ENCODE measurements at places on chromosomes 11 and 22.

- DNase-seq = no peak
These were observed 12.2 kb upstream of the CYTH4 start for GRCh38 chr22:37269936-37270678.

GRCh38 chr11:17296852-17297559 lies 20.5 kb downstream of the NUCB2 start:
- DNase-seq = no peak

GRCh38 chr11:100928426-100928825 lies 201.2 kb downstream of the PGR start:
- DNase-seq = no peak

DNA sequence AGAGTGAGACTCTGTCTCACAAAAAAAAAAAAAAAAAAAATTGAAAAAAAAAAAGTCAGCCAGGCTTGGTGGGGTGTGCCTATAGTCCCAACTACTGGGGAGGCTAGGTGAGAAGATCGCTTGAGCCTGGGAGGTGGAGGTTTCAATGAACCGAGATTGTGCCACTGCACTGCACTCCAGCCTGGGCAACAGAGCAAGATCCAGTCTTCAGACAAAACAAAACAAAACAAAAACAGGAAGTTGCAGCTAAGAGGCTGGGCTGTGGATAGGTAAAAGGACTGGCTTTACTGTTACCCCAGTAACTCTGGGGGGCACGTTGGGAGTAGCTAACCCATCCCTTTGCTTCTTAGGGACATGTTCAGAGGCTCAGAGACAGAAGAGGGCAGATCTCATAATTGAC lies 6.3 kb upstream of the PC start:
- no peak for DNase-seq

GRCh38 chr11:106400949-106401570 lies 323.6 kb downstream of the AASDHPPT start:
- DNase-seq = no peak

DNA sequence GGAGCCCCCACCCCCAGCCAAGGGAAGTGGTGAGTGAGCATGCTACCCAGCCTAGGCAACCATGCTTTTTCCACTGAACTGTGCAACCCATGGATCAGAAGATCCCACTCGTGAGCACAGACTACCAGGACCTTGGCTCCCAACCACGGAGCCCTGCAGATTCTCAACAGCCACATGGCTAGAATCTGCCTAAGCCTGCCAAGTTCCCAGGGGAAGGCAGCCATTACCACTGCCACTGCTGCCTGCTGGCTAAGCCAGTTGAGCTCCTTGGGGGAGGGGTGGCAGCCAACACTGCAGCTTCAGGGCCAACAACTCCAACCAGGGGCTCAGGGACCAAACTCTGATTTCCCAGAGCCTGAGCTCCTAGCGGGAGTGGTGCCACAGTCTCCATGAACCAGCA lies 195.8 kb downstream of the DLG2 start:
- DNase-seq = no peak

GRCh38 chr11:24082241-24082640 lies 414.6 kb upstream of the LUZP2 start:
- DNase-seq = no peak

GRCh38 chr11:636511-637332 lies at the start of gene DRD4:
Gene DRD4 (plus strand): TSS chr11:637269. CDS start chr11:637305, 36 bp downstream.
- DNase-seq = no peak

DNA sequence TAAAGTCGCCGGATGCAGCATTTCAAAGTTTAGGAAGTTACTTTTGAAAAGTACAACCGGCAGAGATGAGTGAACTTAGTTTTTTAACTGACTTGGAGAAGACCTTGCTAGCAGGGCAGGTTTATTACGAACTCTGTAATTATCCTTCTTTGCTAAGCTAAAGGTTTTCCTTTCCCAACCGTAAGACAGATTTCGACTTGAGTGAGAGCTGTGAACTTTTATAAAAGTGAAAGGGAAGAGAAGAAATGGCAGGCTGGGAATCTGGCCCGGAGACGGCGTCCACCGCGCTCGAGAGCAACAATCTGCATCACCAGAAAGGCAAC lies 659 bp upstream of the TEAD1 start:
- peak; percentile 18 for DNase-seq

DNA sequence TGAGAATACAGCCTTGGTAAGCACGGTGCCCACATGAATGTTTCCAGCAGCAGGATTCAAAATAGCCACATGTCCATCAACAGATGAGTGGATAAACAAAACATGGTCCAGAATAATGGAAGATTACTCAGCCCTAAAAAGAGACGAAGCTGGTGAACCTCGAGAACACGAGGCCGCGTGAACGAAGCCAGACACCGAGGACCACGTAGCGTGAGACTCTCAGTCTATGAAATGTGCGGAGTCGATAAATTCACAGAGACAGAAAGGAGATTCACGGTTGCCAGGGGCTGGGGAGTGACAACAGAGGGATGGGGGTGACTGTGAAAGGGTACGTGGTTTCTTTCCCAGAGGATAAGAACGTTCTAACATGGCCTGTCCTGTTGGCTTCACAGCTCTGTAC lies 2.9 kb upstream of the ASCL2 start:
- no peak for DNase-seq

- no peak for DNase-seq
These were observed 739.8 kb downstream of the OPCML start for GRCh38 chr11:132792341-132793140.

Data from MM.1S (cell line).